ENCODE measurements at places on chromosomes 7 and 10.

GRCh38 chr7:47666164-47666862, 84.4 kb upstream of the TNS3 start:
- DNase-seq: peak; percentile 56

DNA sequence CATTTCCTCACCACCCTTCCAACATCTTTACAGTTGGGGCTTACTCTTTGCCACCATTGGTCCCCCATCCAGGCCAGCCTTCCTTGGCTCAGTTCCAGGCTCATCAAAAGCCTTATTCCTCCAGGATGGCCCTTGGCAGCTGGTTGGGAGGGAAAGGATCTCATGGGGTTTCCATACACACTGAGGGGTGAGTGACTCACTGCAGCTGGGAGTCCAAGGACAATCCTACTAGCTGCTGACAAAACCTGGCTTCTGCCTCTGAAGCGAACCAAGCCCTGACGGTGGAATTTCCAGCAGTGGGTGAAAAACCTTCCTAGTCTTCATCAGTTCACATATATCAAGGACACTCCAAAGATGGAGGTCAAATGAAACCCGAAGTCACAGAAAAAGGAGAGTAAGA, 22.9 kb downstream of the CRHR2 start:
- no peak for DNase-seq

- peak; percentile 10 for DNase-seq
Observed at GRCh38 chr7:82141427-82141826, 302.1 kb downstream of the CACNA2D1 start.

DNA sequence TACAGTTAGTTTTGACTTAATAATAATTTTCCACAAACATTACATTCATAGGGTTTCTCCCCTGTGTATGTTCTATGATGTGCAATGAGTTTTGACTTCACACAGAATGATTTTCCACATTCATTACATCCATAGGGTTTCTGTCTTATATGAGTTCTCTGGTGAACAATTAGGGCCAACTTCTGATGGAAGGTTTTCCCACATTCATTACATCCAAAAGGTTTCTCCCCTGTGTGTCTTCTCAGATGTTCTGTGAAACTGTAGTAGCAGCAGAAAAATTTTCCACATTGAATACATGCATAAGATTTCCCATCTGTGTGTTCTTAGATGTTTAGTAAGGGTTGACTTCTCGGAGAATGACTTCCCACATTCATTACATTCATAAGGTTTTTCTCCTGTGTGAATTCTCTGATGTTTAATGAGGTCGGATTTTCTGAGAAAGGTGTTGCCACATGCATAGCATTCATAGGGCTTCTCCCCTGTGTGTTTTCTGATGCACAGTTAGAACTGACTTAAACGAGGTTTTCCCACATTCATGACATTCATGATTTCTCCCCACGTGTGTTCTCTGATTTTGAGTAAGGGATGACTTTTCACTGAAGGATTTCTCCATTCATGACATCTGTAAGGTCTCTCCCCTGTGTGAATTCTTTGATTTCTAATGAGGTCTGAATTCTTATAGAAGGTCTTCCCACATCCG, 118.5 kb downstream of the ZNF33B start:
- DNase-seq: peak; percentile 3

- no peak for DNase-seq
Observed at GRCh38 chr10:132407243-132407746, 10.3 kb downstream of the PWWP2B start.

GRCh38 chr10:73875139-73875475, 752 bp upstream of the CAMK2G start:
- no peak for DNase-seq

- no peak for DNase-seq
Observed at GRCh38 chr7:11026452-11027359, 53.0 kb downstream of the PHF14 start.

- peak; percentile 93 for DNase-seq
Observed at GRCh38 chr10:73576178-73576889, 14.8 kb downstream of the USP54 start.

- DNase-seq: no peak
Observed at GRCh38 chr7:92736870-92737269, 99.5 kb downstream of the CDK6 start.

DNA sequence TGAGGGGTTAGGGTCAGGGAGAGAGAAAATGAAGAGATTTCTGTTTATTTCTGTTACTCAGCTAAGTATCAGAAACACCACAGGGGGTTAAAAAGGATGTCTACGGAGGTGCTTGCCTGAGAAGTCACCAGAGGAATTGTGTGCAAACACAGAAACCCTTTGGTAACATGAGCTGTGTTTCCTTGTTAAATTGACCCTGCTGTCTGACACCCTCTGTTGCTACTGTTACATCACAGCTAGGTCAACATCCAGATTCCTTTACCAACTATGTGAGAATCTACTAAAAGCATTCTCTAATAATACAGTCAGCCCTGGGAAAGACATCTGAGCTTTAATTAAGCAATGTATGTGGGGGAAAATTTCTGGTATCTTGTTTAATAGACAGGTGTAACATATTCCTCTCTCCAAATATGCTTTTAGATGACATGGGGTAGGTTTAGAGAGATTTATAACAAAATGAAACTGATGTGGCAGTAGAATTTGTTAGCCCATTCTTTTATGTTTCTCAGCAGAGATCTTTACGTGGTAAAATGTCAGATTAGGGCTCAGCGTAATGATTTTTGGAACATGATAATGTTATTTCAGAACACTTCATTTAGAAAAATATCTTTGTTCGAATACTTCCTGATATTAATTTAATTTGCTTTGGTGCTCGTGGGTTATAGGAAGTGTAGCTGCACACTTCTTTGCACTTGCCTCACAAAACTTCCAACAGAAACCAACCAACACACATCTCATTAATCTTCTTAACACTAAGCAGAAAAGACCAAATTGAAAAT, 168.0 kb upstream of the AHR start:
- peak; percentile 90 for DNase-seq

- DNase-seq: no peak
Observed at GRCh38 chr7:128303133-128303532, 40.6 kb downstream of the RBM28 start.

DNA sequence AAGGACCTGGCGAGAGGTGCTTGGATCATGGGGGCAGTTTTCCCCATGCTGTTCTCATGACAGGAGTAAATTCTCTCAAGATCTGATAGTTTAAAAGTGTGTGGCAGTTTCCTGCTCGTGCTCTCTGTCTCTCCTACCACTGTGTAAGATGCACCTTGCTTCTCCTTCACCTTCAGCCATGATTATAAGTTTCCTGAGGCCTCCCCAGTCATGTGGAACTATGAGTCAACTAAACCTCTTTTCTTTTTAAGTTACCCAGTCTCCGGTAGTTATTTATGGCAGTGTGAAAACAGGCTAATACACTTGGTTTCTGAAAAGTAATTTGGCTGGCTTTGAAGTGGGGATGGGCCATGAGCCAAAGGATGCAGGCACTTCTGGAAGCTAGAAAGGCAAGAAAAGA, 268.0 kb upstream of the KAT6B start:
- peak; percentile 20 for DNase-seq

DNA sequence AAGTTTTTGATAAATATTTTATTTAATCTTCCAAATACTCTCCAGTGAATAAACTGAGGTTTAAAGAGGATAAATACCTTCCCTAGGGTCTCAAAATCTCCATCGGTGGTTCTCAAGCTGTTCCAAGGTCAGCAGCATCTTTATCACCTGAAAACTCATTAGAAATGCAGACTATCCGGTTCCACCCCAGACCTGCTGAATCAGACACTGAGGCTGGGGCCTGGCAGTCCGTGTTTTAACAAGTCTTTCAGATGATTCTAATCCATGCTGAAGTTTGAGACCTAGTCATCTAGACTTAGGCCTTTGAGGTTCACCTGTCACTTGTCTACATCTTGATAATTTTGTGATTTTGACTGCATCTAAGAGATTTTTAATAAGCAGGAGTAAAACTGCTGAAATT, 37.5 kb downstream of the PLEKHA8 start:
- no peak for DNase-seq

GRCh38 chr10:86368987-86369386, 2.4 kb upstream of the GRID1 start:
- DNase-seq: no peak

DNA sequence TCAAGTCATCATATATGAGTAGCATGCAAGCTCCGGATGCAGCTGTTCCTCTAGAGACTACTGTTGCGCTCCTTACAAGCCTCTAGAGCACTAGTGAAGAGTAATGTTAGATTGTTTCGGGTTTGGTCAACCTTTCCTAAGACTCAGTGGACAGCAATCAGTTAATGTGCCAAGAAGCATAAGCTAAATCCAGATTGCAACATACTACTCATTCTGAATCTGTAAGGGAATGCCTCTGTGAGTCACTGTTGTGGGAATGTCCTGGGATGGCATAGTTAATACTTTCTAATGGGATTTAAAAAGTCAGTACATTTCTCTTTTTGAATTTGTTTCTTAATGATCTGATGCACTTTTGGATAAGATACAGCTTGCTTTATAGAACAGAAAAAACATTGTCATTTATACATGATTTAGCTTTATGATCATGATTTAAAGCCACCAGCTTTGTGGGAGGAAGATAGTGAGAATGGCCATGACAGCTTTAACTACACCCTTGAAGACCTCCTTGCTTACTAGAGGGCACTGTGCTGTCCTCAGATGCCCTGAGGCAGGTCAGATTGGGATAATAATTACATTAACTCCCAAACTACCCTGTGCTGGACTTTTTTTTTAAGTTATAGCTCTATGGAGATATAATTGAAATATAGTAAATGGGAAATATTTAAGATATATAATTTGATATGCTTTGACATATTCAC, 138.4 kb downstream of the SDK1 start:
- DNase-seq: peak; percentile 94

- no peak for DNase-seq
Observed at GRCh38 chr10:60479305-60480020, 89.8 kb upstream of the ANK3 start.

DNA sequence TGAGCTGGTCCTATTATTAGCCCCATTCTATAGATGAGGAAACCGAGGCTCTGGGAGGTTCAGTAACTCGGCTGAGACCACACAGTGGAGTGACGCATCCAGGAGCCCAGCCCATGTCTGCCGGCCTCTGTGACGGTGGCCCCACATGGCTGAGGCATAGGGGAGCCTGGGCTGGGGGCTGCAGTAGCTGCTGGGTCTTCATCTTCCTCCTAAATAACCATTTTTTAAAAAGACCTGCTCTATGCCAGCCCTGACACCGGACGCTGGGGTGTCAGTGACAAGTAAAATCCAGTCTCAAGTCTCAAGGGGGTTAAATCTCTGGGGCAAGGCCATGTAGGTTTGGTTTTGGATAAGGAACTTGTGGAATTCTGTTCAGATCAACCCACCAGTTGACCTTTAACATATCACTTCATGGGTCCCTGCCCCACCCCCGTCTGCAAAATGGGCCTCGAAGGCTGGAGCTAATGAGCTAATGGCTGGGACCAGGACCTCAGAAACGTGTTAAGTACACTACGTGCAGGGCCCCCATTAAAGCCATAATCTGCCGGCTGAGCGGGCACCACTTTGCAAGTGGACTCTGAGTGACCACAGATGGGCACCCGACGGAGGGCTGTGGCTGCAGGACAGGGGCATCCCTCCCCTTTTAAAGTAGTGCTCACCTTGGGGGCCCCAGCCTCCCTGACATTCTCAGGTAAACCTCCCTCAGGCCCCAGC, 136.5 kb upstream of the UNC5B start:
- DNase-seq: no peak

GRCh38 chr7:142669074-142669654, 80.1 kb upstream of the PRSS1 start:
- peak; percentile 43 for DNase-seq

- no peak for DNase-seq
Observed at GRCh38 chr7:15954671-15955354, 268.3 kb upstream of the MEOX2 start.

DNA sequence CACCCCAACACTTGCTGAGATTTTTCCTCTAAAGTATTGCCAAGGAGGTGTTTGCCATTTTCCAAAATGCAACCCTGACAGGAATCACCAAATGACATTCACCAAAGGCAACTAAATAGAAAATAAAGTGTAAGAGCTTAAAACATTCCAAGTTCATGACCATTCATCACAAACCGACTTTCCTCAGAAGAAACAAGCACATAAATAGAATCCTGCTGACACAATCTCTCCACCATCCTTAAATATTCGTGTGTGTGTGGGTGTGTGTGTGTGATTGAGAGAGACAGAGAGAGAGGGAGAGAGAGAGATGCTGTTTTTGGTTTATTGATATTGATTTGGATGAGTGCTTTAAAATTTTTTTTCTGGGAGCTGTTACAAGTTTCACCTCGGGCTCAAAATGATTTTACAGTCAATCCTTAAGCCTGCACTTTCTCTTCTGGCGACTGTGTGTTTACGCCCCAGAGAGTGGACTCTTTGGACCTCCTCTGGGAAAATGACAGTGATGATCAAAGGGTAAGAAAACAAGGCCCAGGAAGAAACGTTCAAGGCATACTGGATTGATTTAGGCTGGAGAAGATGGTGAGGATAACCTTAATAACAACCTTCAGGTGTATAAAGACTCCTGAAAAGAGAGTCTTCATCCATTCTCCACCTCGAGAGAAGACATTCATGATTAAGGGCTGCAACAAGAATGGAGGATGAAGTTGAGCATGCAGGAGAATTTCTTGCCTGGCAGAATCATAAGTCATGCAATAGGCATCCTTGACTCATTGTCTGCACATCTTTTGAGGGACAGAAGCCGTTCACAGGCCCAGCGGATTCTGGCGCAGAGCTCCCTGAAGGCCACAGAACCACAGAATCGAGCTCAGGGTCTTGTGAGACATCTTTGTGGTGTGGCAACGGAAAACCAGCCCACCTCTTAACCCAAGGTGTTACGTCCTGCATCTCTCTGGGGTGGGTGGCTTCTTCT, 104.4 kb upstream of the FGFR2 start:
- DNase-seq: peak; percentile 65

DNA sequence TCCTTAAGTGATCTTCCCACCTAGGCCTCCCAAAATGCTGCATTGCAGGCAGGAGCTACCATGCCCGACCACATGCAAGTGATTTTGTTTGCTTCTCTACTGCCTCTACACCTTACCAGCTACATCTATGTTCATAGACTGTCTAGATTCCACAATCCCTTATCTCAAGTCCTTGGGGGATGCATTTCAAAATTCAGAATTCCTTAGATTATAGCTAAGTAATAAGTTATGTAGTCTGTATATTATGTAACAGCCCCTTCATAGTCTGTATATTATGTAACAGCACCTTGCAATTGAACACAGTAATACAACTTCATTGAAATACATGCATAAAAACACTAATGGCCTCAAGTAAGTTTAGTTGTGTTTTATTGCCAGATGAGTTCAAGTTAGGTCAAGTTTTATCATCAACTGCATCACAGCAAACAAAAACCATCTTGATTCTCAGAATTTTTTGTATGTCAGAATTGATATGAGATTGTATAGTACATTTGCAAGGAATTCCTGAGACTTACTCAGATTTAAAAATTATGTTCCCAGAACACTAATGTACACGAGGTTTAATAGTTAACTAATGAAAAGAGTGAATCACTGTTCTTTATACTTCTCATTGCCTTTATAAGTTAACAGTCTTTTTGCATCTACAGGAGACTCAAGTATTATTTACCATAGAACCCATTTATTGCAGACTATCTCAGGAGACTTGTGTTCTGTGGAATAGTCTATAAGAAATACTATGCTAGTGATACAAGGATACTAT, 11.6 kb upstream of the FOXP2 start:
- no peak for DNase-seq

- no peak for DNase-seq
Observed at GRCh38 chr7:10888861-10889260, 84.8 kb upstream of the PHF14 start.
